Peyer's patch (tissue), 4 donors: ENCODE measurements at places on chromosomes 12 and 14. TPM values are rescaled to one million over a fixed set of nuclear protein-coding genes. Genes with fewer than 3 reads are reported as not detected.

SPATA7 gene
- total RNA-seq = 2.6 TPM

DNA sequence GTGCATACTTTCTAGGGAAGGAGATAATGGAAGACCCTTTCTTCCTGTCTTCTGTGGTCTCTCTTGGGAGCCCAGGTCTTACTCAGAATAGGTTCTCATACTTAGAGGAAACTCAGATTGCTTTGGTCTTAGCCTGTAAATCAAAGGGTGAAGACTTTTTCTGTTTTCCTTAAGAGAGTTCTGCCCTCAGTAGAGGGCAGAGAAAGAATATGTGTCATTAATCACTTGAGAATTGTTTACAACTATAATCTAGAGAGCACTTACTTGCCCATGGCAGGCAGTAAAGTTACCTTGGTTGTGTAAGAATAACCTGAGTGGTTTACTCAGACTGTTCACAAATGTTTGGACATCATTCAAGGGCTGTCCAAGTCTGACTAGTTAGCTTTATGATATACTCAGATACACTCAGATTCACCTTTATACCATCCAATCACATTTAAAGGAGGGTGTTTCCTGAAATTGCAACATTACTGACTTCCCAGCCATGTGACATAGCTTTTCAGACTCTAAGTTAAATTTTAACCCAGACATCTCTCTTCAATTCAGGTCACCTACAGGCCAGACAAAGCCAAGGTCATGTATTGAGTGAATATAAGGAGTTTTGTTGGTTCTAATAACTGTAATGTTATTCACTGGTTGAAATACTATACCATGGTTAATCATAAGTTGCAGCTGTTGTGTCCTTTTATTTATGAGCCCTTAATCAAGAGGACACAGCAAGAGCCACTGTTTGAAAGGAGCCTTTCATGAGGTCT lies 372.2 kb downstream of the RAD51B start:
- DNase-seq = no peak
- peaks cover 13% of the 10 kb centered on the region for H3K4me1 ChIP-seq
- H3K36me3 ChIP-seq = no peaks in the 10 kb centered on the region
- H3K27me3 ChIP-seq = no peaks in the 10 kb centered on the region

GLIPR1 gene
- 10.3 TPM for total RNA-seq

DNA sequence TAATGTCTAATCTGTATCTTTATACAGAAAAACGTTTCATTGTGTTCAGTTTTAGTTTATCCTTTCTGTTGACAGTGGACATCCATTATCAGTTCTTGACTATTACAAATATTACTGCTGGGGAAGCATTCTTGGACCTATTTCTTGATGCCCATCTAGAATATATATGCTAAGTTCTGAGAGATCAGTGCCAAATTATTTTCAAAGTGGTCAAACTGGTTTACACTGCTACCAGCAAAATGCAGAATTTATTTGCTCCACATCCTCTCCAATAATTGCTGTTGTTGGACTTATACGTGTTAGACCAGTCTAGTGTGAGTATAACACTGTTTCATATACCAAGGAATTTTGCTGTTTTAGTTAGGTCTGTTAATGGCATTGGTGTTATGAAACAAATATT lies 85.5 kb upstream of the TRAF3 start:
- no peaks in the 10 kb centered on the region for H3K27me3 ChIP-seq
- H3K4me3 ChIP-seq = no peak overlapping the region
- no peak overlapping the region for H3K27ac ChIP-seq
- no peak for DNase-seq

NRL gene
- total RNA-seq = 14.2 TPM

GRCh38 chr12:2513141-2514037 lies 281.4 kb upstream of the FKBP4 start:
- no peaks in the 10 kb centered on the region for H3K36me3 ChIP-seq
- no peak for DNase-seq
- no peaks in the 10 kb centered on the region for H3K4me1 ChIP-seq
- H3K4me3 ChIP-seq = no peak overlapping the region
- no peak overlapping the region for H3K27ac ChIP-seq

TPH2 gene
- total RNA-seq = not detected

GRCh38 chr12:96334502-96334901 lies 65.7 kb downstream of the CDK17 start:
- no peak overlapping the region for H3K27ac ChIP-seq
- no peak overlapping the region for H3K4me3 ChIP-seq
- no peaks in the 10 kb centered on the region for H3K4me1 ChIP-seq
- no peak for DNase-seq
- H3K36me3 ChIP-seq = no peaks in the 10 kb centered on the region
- no peaks in the 10 kb centered on the region for H3K27me3 ChIP-seq

VDR gene
- 193 TPM for total RNA-seq

STAB2 gene
- total RNA-seq = 0.57 TPM

GRCh38 chr12:113241191-113242025 lies 20.1 kb downstream of the TPCN1 start:
- peaks cover 95% of the 10 kb centered on the region for H3K4me1 ChIP-seq
- no peak overlapping the region for H3K4me3 ChIP-seq
- peak; percentile 88 for DNase-seq
- no peaks in the 10 kb centered on the region for H3K27me3 ChIP-seq
- peak overlapping the region; percentile 1 for H3K27ac ChIP-seq
